ENCODE measurements at places on chromosomes 4 and X.

DNA sequence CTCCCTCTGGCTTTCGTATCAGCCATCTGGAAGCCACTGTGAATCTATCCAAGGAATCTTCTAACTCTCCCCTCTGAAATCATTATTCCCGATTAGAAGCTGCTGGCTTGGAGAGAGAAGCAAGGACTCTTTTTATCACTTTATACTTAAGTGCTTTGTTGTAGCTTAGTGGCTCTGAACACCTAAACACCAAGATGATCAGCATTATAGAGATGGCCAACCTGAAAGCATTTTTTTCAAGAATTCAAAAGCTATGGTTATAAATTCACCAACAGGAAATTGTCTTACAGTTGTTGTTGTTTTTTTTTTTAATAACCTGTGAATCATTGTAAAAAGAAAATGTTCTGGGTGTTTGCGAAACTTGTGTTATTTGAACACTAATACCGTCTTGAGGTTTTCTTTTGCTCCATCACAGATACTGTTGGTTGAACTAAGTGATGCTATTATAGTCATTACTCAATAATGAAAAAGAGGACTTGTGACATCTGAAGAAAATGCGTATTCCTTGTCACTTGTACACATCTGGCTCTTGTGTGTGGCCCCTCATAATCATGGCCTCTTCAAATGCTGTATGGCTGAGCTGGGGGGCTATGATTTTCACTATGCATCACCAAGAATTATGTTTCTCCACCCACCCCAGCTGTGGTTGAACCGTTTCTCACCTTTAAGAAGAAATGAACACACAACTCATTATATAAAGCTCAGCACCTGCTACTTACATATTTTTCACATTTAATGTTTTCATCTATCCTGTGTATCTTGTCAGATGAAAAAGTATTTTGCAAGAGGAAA lies 11.8 kb upstream of the SMIM43 start:
- DNase-seq = no peak

DNA sequence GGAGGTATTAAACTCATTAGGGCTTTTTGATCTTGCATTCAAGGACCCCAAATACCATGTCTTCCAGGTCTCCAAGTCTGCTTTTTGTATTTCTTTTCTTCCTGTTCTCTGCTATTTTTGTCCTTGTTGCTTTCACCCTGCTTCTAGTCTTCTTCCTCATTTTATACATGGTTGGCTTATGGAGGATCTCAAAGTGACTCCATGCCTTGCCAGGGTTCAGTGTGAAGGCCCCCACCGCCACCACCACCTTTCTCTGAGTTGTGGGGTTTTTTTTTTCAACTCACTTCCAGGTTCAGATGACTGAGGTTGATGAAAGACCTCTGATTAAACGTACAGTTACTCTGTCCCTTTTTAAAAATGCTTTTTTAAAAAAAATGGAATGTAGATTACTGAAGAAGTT lies 96.3 kb downstream of the MAML3 start:
- DNase-seq = no peak

- DNase-seq = no peak
These were observed 351.5 kb upstream of the EMCN start for GRCh38 chr4:100869276-100869675.

GRCh38 chrX:21666679-21667078 lies 8.5 kb upstream of the KLHL34 start:
- DNase-seq = no peak

- DNase-seq = no peak
These were observed 623.8 kb upstream of the DIPK2B start for GRCh38 chrX:45824471-45824870.

- no peak for DNase-seq
These were observed 23.4 kb upstream of the XK start for GRCh38 chrX:37662181-37662580.

- no peak for DNase-seq
These were observed 7.3 kb upstream of the SEL1L3 start for GRCh38 chr4:25870081-25870480.

DNA sequence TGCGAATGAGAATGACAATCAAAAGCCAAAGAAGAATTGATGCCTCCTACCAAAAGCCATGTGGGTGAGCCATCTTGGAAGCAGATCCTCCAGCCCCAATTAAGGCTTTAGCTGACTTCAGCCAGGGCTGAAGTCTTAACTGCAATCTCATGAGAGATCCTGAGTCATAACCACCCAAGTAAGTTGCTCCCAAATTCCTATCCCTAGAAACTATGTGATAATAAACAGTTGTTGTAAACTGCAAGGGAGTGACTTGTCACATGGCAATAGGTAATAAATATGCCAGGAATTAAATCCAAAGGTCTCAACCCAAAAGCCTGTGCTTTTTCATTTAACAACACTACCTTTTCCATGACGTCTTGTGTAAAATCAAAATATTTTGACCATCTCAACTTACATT lies 154.2 kb upstream of the TBL1X start:
- DNase-seq = no peak

DNA sequence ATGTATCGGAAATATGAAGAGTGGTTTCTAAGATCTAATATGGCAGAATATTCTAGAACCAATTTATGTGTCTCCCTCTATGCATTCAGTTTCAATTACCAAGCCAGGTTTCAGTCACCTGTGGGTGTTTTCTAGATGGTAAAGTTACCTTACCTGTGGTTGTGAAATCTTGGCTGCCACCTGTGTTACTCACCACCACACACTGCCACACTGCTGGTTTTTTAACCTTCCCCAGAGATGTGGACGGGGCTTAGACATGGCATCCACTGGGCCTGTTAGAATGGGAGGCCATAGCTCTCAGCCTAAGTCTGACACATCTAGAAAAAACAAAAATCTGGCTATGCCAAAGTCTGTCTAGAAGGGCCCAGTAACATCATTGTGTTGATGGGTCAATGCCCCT lies 896.5 kb upstream of the PABPC4L start:
- no peak for DNase-seq

DNA sequence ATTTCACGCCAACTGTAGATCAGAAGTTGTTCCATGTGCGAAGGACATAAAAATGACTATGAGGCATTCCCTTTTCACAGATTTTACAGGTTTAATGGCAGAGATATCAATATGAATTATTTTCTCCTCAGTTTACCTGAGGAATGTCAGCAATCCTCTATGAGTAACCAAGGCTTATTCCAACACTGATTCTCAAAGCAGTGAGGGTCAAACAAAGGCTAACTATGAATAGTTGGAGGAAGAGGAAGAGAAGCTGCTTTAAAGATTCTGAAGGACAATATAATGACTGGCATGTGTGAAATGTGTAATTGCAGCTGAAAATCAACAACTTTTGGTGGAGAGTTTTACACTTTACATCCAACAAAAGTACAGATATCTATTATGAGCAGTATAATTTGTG lies 29.1 kb downstream of the NAF1 start:
- DNase-seq = no peak

- peak; percentile 59 for DNase-seq
These were observed 60.7 kb downstream of the HPGD start for GRCh38 chr4:174461466-174462106.

- no peak for DNase-seq
These were observed 68.7 kb upstream of the NDST3 start for GRCh38 chr4:117965622-117966021.

DNA sequence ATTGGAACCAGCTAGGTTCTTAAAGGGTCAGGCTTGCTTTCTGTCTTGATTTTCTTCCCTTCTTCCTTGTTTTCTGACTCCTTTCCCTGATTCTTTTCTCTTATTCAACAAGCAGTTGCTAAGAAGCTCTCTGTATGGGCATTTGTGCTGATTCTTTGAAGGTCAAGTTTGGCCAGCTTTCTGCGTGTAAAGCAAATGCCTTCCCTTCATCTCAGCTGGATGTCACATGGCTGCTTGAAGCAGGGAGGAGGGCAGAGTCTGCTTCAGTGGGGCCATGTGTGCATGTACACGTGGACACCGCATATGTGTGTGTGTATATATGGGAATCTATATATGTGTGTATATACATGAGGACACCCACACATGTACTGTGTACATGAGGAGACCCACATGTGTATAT lies 139.9 kb upstream of the ATP6AP2 start:
- no peak for DNase-seq

DNA sequence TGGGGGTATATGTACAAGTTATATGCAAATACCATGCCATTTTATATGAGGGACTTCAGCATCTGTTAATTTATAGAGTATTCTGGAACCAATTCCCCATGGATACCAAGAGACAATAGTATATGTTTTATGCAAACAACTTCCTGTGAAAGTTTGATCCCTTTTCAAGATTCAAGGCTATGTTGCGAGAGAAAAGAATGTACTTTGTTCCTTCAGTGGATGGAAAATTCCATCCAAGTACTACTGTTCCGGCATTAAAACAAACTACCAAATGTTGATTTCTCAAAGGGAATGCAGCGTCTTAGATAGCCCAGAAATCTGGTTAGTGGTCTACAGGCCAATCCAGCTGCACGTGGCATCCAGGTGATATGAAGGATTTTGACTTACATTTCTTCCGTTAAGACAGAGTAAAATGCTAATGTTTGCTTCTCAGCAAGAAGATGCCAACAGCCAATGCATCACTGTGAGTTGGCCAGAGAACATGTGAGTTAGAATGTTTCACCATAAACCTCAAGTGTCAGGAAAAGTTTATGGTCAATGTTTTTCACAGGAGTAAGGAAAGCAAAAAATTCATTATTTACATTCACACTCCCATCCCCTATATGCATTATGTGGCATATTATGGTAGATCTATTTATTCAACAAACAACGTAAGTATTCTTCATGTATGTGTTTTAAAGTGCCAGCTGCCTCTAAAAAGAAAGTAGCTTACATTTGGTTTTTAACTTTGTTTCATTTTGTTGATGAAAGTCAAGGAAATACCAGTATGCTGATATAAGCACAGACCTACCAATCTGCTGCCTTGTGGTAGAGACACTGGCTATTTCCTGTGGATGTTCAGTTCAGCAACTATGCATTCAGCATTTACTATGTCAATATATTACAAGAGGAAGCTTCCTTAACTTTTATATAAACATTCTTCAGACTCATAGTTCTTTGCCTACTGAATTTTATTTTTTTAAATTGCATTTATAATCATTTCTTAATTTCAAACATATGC lies 44.4 kb downstream of the METTL14 start:
- no peak for DNase-seq

DNA sequence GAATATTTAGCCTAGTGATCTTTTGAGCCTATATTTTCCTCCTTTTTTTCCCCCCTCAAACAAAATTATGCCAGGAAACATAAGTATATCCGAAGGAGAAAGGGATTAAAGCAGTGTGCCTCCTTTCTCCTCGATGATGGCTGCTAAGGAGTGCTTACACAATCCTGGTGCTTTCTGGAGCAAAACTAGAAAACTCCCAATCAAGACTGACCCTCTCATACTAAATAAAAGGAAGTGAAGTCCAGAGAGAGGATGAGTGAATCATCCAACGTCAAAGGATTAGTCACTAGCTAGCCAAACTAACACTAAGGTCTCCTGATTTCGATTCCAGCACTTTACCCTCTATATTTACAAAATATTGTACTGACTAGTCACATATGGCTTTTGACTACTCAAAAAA lies 146.8 kb downstream of the PPP3CA start:
- DNase-seq = no peak

DNA sequence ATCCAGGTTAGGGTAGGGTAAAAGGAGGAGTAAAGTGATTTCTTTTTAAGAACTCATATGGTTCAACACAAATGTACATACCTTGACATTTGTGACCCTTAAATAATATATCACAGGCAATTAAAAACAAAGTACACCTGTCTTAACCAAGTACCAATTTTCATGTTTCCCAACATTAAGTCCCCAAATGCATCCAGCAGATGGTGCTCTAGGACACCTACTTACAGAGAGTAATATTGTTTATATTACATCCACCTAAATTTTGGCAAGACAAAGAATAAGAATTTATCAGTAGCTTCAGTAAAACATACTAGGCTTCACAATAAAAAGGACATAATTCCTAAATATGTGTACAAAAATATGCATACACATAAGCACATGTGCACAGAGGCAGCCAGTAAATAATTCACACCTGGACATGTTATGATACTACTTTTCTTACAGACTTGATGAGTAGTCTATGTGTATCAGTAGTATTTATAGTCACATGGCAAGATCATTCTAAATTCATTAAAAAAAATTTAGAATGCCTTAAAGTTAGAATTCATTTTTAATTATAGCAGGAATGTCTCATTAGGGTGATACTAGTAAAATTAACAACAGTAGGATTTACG lies 219.7 kb downstream of the DCLK2 start:
- peak; percentile 42 for DNase-seq

DNA sequence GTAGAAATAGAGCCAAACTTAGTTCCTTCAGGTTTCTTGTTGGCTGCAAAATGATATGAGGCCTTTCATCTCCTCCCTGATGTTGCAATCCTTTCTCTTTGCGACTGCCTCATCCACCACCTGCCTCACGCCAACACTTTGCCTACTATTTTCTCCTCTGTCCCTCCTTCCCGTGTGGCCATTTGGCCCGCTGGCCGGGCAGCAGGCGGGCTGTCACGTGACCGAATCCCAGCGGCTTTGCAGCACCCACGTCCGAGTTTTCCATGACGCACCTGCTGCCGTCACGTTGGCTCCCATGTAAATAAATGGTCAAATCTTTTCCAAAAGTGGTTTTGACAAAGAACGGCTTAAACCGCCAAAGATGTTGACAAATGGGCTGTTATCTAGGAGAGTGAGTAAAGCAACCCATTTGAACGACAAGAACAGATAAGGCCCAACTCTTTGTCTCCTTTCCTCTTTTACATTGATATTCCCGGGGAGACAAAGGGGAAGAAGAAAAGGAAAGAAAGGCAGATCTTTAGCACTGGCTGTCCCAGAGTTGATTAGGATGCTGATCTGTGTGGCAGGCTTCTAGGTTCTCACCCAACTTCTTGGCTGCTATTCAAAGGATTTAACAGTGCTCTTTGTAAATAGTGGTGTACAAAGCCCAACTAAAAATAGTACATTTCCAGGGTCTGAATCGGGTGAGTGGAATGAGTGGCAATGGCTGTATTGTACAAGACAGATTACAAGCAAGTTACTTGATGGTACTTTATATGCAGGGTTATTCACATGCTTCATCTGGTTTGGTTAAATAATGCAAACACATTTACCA lies 174.2 kb upstream of the JADE1 start:
- peak; percentile 76 for DNase-seq

DNA sequence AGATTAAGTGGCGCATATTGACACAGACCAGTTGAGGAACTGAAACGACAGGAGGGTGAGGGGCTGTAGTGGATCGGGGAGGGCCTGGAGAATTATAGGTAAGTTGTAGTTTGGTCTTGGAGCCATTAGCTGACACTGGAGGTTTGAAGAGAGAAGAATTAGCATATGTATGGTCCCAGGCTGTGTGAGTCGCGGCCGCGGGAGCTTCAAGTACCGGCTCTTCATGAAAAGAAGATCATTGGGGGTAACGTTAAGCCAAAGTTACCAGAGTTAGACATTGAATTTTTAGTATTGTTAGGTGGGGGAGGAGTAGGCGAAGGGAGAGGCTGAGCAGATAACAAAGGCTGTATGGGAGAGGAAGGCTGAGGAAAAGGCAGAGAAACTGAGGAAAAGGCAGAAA lies 56.5 kb downstream of the ZNF674 start:
- DNase-seq = no peak
